ENCODE measurements at places on chromosomes 7 and 10.

GRCh38 chr7:130489140-130489983 is 2.5 kb upstream of the MEST start:
- no peak for DNase-seq

DNA sequence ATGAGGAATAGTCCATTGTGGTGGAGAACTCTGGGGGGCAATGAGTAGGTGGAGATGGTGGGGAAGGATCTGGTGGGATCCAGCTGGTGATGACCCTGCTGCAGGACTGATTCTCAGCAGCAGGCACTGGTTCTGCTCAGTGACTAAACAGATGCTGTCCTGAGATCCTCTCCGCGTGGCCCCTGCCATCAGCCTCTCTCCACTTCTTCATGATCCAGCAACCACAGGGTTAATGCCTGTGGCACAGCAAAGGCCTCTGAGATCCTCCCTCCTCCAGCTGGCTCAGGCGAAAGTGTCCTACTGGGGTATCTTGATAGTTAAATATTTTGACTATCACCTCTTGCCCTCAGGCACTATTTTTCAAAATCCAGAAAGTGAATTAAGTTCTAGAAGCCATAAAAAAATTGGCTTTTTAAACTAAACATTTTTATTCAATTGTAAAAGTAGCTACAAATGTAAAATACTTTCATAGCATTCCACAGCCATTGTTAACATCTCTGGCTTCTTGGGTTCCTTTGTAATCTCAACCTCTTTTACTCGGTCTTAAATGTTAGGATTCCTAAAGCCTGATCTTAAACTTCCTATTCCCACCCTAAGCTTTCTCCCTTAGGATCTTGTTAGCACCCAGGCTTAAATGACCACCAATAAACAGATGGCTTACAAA is 13.1 kb downstream of the PLAU start:
- no peak for DNase-seq

DNA sequence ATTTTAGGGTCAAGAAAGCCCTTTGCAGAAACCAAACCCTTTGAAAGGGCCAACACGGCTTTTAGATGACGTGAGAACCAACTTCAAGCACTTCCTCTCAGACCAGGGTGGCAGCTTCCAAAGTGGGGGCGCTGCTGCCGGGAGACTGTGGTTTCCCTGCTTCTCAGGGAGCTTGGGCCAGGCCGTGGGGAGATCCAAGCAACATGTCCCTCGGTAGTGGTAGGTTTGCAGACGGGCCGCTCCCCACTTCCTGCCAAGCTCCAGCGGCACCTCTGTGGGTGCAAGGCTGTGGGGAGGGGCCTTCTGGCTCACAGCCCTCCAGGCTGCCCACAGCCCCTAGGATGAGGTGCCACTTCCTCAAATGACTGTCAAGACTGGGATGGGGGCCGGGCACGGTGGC is 132.4 kb downstream of the FAM53B start:
- DNase-seq: no peak

- DNase-seq: no peak
Measured at GRCh38 chr10:102102421-102102820, 17.7 kb downstream of the LDB1 start.

DNA sequence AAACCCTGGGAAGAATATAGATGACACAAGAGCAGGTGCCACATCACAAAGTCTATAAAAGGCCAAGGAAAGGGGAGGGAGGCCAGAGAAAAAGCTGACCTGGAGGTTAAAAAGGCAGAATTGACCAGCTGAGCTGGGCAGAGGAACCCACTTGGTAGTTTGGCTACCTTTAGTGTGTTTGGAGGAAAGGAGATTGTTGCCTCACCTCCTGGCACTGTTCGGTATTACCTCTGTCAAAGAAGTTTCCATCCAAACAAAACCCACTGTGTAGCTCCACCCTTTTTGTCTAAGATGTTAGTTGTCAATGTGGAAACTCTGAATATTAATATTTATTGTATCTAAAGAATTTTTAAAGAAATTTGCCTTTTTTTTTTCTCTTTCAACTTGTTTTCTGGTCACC is 23.4 kb downstream of the ENTPD7 start:
- no peak for DNase-seq

DNA sequence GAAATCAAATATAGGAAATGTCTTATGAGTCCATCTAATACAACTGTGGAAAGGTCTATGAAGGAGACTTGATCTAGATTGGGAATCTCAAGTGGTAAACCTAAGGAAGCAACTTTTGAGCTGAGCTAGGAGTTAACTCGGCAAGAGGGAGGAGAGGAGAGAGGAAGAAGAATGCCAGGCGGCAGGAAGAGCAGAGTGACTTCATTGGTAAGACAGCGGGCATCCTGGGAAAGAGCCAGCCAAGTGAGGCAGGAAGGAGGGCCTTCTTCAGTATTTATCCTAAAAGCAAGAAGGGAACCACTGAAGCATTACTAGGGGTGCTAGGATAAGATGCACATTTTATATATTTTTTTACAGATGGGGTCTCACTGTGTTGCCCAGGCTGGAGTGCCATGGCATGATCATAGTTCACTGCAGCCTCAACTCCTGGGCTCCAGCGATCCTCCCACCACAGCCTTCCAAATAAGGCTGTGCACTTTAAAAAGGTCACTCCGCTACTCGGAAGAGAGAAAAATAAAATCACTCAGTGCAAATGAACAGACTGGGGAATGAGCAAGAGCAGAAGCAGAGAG is 2.0 kb downstream of the BCL7B start:
- no peak for DNase-seq

GRCh38 chr10:114859222-114859621 is 37.6 kb downstream of the FHIP2A start:
- no peak for DNase-seq

DNA sequence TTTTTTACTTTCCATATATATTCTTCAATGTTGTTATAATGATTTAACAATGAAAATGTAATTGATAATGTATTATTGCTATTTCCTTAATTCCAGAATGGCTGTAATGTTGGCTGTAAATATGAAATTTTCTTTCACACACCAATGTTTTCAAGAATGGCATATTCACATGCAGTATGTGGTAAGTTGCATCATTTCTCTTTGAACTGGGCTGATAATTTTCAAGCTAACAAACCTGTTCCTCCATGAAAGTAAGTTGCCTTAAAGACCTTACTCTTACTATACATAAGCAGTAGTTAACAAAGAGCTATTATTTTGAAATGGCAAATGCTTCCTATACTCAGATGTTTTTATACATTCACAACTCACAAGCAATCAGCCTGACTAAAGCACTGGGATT is 154.5 kb downstream of the TMEM168 start:
- DNase-seq: no peak

DNA sequence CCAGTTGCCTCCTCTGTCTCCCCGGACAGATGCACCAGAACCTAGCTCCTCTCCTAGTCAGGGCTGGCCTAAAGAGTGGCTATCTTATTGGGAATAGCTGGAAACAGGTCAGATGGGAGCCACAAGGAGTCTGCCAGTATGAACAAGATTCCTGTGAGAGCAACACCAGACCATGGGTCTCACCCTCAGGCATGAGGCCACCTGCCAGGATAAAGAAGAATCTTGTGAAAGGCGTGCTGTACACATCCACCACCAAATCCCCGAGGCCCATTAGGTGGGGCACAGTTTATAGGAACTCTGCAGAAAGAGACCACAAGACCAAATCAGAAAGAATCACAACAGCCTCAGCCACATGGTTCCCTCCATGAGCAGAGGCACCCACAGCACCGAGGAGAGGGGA is 325.9 kb downstream of the TNS3 start:
- no peak for DNase-seq

DNA sequence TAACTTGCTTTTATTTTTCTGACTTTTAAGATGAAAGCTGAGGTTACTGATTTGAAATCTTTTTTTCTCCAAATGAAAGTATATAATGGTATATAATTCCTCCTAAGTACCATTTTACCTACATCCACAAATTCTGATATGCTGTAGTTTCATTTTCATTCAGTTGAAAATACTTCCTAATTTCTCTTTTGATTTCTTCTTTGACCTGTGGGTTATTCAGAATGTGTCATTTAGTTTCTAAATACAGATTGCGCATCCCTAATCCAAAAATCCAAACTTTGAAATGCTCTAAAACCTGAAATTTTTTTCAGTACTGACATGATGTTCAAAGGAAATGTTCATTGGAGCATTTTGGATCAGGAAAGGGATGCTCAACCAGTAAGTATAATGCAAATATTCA is 168.7 kb downstream of the CELF2 start:
- no peak for DNase-seq

DNA sequence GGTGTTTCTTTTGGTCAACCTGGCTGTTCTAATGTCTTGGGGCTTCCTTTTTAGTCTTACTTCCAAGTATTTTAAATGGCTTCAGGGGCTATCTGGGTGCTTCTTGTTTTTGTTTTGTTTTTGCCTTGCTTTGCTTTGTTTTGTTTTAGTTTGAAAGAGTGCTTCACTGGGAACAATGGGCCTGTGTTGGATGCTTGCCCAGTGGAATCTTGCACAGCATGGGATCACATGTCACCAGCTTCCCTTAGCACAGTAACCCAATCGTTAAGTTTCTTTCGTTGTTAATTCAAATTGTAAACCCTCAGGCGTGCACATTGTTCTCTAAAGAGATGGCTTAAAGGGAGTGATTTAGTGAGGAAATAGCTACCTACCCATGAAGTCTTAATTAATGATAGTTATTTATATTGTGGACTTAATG is 8.9 kb downstream of the COL17A1 start:
- DNase-seq: no peak
